ENCODE measurements at places on chromosomes 1 and 21. TPM values are rescaled to one million over a fixed set of nuclear protein-coding genes. Genes with fewer than 3 reads are reported as not detected.

The GBP4 gene
- 3.0 TPM for total RNA-seq

The RSPO1 gene
- 0.71 TPM for total RNA-seq

The LUZP1 gene
- 19.4 TPM for total RNA-seq

The SYT14 gene
- total RNA-seq = 0.16 TPM

The FCRL4 gene
- total RNA-seq = not detected

The TP73 gene
- not detected for total RNA-seq

The PRAMEF20 gene
- total RNA-seq = not detected

The MEF2D gene
- 48.2 TPM for total RNA-seq

The GSTM1 gene
- 12.7 TPM for total RNA-seq

The CATSPER4 gene
- total RNA-seq = not detected

The ETV3L gene
- total RNA-seq = not detected

The PLD5 gene
- 1.1 TPM for total RNA-seq

The OR2M3 gene
- total RNA-seq = not detected

The TNFAIP8L2 gene
- 9.5 TPM for total RNA-seq

The SH2D1B gene
- not detected for total RNA-seq

The KRTAP11-1 gene
- not detected for total RNA-seq

The GRHL3 gene
- total RNA-seq = not detected

The KCNA2 gene
- 1.5 TPM for total RNA-seq

The ZBTB48 gene
- 26.8 TPM for total RNA-seq

The XCL2 gene
- total RNA-seq = not detected

The CZIB gene
- 90.4 TPM for total RNA-seq

The RAB7B gene
- 2.1 TPM for total RNA-seq

The CD1E gene
- 0.71 TPM for total RNA-seq

The TEX38 gene
- not detected for total RNA-seq

The TADA1 gene
- 8.3 TPM for total RNA-seq

The OR2T11 gene
- total RNA-seq = not detected

The CLEC20A gene
- total RNA-seq = not detected

The OR2T29 gene
- total RNA-seq = not detected

The BCAN gene
- 2.9 TPM for total RNA-seq

The KCNJ9 gene
- under 0.01 TPM for total RNA-seq

The MRAP gene
- 1.1 TPM for total RNA-seq

The PRAMEF18 gene
- not detected for total RNA-seq

The SLC9C2 gene
- total RNA-seq = not detected

The SH2D5 gene
- not detected for total RNA-seq

The CLDN14 gene
- total RNA-seq = not detected

The TLR5 gene
- 4.6 TPM for total RNA-seq

The MARK1 gene
- 9.3 TPM for total RNA-seq

The FMO4 gene
- total RNA-seq = 3.2 TPM

The AQP10 gene
- not detected for total RNA-seq

The BARHL2 gene
- not detected for total RNA-seq

The HSD3B2 gene
- total RNA-seq = not detected

The CADM3 gene
- 8.7 TPM for total RNA-seq

The BTBD19 gene
- 3.5 TPM for total RNA-seq

Measured in sigmoid colon (tissue), 7 donors.